ENCODE measurements at places on chromosomes 6 and 20.

GRCh38 chr20:24999568-24999967 is 7.0 kb upstream of the APMAP start:
- no peak for ATAC-seq

DNA sequence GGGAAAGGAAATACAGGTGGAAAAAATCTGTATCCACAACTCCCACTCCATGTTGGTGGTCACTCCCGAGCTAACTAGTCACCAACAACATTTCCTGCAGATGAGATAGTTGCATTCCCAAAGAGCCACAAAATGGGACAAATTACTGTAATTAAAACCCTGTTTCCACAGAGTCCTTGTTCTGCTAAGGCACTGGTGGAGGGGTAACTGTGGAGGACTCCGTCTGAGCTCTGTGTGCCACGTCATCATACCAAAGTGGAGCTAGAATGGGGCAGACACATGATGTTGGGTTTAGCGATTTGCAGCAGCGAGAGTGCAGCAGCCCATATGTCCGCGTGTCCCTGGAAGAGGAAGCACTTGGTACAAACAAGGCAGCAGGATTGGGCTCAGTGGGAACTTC is 172.5 kb upstream of the KCNK16 start:
- no peak for ATAC-seq

DNA sequence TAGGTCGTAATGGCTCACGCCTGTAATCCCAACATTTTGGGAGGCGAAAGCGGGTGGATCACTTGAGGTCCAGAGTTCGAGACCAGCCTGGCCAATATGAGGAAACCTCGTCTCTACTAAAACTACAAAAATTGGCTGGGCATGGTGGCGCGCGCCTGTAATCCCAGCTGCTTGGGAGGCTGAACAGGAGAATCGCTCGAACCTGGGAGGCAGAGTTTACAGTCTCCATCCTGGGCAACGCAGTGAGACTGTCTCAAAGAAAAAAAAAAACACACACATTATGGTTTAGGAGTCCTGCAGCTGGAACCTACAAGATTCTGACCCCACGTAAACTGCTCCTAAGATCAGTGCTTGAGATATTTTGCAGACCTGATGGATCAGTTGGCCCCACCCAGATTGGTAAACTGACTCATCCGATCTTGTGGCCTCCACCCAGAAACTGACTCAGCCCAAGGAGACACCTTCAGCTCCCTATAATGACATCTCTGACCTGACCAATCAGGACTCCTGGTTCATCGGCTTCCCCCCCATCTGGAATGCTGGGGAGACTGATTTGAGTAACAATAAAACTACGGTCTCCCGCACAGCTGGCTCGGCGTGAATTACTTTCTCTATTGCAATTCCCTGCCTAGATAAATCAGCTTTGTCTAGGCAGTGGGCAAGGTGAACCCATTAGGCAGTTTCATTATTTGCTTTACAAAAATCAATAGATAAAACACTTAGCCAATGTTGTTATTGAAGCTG is 96.2 kb upstream of the BTN3A2 start:
- ATAC-seq = no peak

DNA sequence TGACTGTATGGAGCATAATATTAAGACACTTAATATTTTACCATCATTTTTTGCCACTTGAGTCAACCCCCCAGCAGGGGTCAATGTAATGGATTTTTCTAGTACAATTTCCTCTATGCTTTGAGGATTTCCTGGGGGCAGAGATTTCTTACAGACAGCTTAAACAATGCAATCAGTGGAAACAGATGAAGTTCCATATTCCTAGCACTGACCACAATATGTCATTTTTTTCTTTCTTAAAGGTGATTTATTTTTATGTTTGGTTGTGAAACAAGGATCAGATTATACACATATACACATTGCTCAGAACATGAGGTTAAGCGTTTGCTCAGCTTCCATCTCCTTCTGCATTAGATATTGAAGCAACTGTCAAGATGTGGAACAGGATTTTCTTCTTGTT is 82.0 kb upstream of the ID4 start:
- ATAC-seq = no peak

GRCh38 chr6:31087494-31088089 is 24.8 kb downstream of the C6orf15 start:
- ATAC-seq = peak; percentile 93

DNA sequence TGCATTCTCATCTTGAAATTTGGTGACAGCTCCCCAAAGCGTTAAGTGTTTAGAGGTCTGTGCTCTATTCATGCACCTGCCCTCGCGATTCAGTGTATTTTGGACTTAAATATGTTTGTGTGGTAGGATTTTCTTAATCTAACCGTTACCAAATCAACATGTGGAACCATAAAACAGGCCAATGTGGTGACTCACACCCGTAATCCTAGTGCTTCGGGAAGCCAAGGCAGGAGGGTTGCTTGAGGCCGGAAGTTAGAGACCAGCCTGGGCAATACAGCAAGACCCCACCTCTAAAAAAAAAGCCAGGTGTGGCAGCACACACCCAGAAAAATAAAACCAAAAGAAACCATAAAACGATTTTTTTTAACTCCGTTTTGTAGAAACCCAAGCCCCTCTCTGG is 31.5 kb downstream of the PYGB start:
- no peak for ATAC-seq

DNA sequence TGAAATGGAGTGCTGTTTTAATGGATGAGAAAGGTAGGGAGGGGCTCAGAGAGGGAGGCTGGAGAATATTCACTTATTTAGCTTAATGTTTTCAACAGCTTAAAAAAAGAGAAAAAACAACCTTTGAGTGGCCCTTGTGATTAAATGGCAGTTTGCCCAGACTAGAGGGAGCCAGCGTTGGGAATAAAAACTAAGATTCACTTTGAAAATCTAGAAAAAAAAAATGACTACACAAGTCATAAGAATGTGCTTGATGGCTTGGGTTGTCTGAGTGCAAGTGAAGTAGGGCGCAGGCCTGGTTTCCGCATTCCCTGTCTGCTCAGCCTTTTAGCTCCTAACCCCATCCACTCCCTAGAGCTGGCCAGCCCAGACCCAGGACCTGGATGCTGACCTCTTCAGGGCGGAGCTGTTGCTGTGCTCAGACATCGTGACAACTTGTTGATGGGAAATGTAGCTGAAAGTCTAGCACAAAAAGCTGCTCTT is 28.9 kb downstream of the UTRN start:
- ATAC-seq = peak; percentile 93

GRCh38 chr6:91683240-91683639 is 1096.4 kb upstream of the MAP3K7 start:
- no peak for ATAC-seq

DNA sequence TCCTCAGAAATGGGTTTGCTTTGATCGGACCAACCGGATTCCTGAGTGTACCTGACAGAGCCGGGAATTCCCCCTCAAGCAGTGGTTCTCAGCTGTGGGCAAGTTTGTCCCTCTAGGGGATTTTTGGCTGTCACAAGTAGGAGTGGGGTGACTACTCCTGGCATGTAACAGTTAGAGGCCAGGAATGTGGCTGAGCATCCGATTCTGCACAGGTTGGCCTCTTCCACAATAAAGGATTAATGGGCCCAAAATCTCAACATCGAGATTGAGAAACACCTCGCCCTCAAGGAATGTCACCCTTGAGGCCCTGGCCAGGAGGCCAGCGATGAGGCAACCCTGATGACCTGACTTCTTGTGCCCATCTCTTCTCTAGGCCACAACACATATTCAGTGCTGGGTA is 7.9 kb downstream of the AGPAT4 start:
- ATAC-seq = no peak

- ATAC-seq = no peak
Observed at GRCh38 chr6:138562691-138563090, 63.4 kb upstream of the NHSL1 start.

DNA sequence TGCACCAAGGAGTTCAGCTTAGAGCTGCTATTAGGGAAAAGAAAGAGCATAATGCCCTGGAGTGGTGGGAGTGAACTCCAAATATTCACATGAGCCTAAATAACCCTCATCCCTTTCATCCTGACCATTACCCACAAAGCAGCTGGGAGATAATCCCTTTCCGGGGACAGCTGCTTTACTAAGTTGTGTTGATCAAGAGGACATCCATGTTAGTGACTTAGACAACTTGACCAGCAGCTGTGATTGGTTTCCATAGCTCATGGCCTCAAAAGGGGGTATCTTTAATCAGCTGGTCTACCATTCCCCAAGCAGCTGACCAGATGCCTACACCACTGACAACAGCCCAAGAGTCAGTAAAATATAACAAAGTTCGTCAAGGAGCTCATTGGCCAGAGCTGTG is 75.8 kb upstream of the LY86 start:
- ATAC-seq = no peak

DNA sequence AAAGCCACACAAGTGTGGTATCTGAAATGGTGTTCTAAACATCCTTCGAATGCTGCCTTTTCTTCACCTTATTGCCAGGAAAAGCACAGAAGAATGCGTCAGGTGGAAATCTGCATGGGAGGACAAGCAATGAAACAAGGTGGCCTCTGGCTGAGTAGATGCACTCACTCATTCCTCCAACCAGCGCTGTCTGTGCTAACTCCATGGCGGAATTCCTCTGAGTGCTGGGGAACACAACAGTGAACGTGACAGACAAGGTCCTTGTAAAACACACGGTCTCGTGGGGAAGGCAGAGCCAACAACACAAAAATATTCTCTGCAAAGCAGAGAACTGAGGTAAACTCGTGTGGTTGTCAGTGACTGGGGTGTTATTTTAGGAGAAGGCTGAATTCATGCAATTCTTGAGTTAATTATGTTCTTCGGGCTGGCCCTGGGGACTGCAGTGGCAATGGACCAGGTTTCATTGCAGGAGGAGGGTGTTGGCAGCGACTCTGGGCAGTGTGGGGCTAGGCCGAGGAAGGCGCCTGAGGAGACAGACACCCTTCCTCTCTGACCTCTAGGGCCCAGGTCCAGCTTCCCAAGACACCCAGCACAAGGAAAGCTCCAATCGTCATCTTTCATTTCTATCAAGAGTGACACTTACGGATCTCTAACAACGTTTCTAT is 339.7 kb downstream of the PRKN start:
- ATAC-seq = peak; percentile 32

DNA sequence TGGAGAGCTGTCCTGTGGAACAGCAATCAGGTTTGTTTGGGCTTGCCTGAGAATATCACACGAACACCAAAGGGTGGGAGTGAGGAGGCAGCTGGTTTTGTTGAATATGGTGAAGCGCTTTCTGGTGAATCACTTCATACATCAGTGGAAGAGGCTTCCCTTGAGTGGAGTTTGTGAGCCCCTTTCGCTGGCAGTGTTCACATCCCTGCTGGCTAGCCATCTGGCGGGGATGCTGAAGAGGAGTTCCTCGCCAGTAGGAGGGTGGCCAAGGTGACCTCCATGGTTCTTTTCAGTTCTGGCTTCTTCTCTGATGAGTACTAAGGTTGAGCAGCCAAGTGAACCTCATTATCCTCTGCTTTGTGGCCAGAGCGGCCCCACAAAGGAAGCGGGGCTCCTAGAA is 37.7 kb upstream of the RNF8 start:
- no peak for ATAC-seq

GRCh38 chr6:15876406-15876805 is 213.6 kb upstream of the DTNBP1 start:
- no peak for ATAC-seq

DNA sequence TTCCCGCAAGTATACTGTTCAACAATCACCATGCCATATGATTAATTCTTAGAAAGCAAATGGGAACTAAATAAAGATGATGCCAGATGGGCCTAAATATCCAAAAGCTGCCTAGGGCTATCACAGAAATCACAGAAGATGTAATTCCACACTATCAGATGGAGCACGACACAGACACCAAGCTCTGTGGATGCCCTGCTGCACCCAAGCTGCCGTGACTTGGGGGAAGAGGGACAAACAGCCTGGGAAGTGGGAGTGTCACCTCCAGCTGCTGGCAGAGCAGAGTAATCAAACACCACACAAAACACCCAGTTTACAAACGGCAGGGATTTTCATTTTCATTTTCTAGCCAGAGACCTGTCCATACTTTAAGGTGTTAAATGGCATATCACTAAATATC is 35.7 kb downstream of the PDE10A start:
- ATAC-seq = no peak

DNA sequence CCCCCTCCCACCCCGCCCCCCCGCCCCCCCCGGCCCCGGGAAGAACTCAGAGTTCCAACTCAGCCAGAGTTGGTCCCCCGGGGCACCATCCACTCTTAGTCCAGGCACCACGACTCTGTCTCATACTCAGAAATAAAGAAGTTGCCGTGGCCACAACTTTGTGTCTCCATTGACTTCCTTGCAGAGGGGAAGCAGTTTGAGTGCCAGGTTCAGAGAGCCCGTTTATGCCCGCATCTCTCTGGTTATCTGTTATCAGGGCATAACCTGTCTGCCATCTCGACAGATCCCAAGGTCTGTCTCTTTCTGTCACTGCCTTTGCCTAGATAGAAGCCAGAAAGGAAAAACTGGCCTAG is 605 bp downstream of the CDC5L start:
- no peak for ATAC-seq

- peak; percentile 77 for ATAC-seq
Observed at GRCh38 chr20:32018269-32019155, 8.3 kb downstream of the CCM2L start.

DNA sequence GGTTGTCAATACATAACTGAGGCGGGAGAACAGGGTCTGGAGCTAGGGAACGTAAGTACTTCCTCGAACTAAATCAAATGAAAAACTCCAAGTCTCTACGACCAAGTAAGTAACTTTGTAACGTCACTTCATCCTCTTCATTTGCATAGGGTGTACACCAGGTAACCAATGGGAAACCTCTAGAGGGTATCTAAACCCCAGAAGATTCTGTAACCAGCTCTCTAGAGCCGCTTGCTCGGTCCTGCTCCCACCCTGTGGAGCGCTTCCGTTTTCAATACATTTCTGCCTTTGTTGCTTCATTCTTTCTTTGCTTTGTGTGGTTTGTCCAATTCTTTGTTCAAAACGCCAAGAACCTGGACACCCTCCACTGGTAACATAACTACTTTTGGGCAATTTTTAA is 133.5 kb upstream of the TMEM170B start:
- no peak for ATAC-seq

DNA sequence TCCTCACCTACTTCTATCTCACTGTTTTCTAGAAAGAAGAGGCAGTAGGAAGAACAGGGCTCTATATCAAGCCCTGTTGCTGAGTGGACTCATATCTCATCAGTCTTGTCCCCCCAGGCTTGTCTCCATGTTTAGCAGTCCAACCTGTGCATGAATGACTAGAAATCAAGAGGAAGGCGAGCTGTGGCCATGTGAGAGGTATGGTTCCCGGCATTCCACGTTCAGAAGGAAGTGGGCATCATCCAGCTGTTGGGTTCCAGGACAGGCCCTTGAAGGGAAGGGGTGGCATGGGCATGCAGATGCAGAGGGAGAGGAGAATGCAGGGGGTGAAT is 176.6 kb downstream of the MRPL14 start:
- ATAC-seq = no peak

Measured in motor neuron (in vitro differentiated cells).